HFF-Myc (cell line): ENCODE measurements at places on chromosomes 5 and 9.

DNA sequence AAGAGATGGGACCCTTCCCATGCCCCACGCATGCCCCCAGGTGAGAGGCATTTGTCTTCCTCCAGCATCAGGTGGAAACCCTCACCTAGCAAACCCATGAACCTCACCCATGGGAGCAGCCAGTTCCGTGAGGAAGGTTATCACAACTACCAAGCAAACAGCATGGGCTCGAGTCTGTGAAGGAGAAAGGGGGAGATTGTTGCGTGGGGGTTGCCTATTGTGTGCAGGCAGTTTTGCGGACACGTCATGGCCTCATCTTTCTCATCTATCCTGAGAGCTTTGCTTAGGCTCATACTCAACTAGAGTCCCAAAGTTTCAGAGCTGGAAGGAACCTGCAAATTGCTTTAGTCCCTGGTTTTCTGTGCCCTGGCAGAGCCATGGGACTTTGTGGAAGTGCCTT, 73.6 kb upstream of the TGFBR1 start:
- DNase-seq = no peak

- no peak for DNase-seq
Observed at GRCh38 chr9:14741369-14741768, 18.8 kb upstream of the CER1 start.

DNA sequence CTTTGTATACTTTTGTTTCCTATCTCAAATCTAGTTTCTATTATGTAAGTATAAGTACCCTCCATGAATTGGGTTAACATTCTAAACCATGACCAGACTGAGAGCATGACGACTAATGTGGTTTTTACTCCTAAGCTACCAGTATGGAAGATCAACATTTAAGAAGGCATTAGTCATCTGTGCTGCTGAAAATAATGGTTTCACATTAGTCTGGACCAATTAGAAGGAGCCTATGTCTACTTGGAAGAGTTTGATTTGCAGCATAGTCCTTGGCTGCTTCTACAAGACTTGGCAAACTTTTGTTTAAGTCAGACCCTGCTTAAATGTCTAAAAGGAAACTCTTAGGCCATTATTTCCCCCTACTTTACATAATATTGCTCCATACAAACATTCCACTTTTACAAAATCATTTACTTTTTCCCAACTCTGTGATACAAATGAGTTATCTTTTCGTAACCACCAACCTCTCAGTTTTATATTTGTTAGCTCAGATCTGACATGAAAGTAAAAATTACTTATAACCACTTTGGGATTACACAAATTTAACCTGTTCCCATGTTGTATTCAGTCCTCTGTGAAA, 186.7 kb downstream of the COMMD10 start:
- DNase-seq = peak; percentile 24

GRCh38 chr5:73654819-73655318, 28.9 kb downstream of the ARHGEF28 start:
- no peak for DNase-seq

DNA sequence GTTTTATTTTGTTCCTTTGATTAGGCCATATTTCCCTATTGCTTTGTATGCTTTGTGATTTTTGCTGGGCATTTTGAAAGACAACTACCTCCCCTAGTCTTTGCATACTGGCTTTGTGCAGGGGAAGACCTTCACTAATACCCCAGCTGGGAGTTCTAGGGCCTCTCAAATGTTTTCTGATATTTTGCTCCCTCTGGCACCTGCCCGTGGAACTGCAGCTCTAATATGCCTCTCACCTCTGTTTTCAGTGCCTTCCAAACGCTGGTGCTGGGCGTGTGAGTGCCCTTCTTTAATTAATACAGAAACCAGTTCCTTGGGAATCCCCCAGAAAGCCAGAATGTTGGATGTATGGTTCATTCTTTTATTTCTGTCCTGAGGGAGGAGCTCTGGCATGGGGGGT, 204.5 kb downstream of the COMMD10 start:
- no peak for DNase-seq

DNA sequence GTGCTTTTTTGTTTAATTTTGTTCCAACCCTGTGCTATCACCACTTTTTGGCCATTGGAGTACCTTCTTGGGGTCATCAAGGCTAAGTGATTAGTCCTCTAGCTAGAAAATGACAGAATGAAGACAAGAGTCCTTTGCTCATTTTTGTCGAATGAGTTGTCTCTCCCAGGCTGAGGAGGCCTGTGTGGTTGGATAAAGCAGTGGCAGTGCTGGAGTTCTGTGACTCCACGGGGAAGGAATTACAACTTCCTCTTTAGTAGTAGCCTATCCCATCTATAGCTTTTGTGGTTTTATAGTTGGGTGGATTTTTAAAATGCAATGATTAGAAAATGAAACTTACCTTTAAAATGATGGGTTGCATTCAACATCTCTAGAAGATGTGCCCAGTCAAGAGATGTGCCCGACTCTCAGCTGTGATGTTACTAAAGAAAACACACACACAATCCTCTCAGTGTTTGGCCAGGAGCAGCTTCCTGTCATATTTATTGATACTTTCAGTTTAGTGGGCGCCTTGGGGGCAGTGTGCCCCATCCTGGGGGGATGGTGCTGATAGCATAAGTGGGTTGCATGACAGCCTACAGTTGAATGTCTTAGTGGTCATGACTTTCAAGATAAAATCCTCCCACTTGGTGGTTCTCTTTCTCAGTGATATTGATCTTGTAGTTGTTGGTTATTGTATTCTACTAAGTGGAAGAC, 11.9 kb downstream of the OTULINL start:
- DNase-seq = no peak

GRCh38 chr9:14616188-14616982, 76.8 kb downstream of the ZDHHC21 start:
- DNase-seq = peak; percentile 30

DNA sequence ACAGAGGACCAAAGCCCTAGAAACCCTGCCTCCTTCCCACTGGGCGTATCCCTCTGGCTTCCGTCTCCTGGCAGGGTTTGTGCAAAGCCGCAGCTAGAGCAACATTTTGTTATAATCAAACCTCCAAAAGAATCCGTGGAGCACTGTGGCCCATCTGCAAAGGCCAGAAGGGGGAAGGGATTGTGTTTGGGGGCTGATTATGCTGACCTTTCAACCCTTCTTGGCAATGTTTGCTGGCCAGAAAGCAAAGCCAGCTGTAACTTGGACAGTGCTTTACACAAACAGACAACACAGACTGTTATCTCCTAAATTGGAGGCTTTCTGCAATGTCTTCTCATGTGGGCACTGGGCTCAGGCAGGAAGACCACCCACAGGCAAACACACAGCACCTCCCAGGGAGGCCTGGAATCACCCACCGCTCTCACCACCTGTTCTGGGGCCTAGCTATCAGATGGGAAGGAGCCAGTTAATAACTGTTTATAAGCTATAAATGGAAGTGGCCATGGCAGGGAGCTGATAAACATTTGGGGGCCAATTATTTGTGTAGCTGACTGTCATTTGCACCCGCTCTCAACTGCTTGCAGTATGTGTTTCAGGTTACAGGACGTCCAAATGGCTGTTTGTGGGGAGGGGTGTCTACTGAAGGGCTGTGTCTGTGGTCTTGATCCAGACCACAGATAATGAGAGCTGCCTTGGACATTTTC, 121.6 kb upstream of the ERCC6L2 start:
- DNase-seq = no peak

DNA sequence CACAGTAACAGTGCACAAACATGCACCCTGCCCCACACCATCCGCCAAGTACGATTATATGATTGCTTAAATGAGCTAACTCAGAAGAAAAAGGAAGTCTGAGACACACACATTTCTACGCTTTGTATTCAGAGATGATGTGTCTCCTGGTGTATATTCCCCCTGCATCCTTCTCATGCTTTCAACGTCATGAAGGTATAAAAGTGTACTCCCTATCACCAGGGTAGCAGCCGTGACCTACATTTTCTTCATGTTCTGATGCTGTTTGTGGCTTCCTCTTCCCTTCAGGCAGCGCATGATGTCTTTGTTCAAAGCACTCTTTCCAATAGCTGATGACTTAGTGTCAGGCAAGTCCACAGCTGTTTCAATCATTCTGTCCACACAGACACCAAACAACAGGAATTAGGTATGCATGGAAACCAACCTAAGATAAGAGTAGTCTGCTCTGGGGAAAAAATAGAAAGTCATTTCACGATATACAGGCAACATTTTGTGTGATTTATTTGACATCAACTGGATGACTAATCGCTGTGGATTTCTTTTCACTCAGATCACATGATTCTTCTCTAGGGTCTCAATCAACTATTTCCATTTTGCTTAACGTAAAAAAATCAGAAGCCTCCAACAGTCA, 269.4 kb upstream of the PTGER4 start:
- DNase-seq = no peak

GRCh38 chr5:1325191-1325741, 19.6 kb downstream of the CLPTM1L start:
- no peak for DNase-seq

GRCh38 chr5:55917402-55918086, 66.4 kb downstream of the IL31RA start:
- DNase-seq = no peak

DNA sequence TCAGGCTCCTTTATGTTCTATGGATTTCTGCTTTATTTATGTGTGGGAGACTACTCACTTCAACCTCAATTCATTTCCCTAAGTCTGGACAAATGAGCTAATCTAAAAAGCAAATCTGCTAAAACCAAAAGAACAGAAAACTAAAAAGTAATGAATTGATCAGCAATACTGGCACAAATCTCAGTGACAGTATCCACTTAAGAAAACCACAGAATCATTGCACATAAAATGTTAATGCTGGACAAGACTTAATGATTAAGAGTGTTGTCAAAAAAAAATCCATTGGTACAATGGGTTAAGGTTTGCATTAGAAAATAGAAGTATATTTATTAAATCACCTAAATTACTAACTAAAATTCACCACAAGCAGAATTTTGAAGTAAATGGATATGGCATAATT, 147.6 kb downstream of the EDIL3 start:
- no peak for DNase-seq

DNA sequence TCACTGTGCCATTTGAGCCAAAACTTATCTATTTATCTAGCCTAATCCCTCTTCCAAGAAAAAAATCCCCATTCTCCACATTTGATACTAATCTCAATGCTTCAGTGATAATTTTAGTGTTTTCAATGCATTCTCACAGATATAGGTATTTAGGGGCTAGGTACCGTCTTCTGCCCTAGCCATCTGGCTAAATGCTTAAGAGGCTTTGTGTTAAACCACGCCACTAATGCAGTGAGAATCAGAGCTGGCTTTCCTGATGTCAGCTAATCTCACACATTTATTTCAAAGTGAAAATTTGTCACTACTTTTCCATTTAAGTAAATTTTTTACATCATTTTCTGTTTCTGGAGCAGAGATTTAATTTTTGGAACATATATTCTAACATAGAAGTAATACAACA, 479.7 kb downstream of the MAN2A1 start:
- no peak for DNase-seq

GRCh38 chr5:591746-592145, 20.4 kb upstream of the CEP72 start:
- DNase-seq = no peak

DNA sequence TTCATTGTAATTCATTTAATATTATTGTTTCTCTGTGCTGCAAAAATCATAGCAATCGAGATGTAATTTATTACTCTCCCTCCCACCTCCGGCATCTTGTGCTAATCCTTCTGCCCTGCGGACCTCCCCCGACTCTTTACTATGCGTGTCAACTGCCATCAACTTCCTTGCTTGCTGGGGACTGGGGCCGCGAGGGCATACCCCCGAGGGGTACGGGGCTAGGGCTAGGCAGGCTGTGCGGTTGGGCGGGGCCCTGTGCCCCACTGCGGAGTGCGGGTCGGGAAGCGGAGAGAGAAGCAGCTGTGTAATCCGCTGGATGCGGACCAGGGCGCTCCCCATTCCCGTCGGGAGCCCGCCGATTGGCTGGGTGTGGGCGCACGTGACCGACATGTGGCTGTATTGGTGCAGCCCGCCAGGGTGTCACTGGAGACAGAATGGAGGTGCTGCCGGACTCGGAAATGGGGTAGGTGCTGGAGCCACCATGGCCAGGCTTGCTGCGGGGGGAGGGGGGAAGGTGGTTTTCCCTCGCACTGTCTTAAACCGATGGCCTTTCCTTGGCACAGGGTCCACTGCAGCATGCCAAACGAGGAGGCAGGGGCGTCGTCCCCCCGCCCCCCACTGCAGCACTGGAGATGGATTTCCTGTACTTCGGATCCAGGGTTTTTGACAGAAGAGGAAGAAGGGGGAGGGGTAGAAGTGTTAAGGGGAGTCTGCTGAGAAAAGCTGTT, at the start of gene APC:
Gene APC, plus strand, starts transcription at position 423 of the 728 bp plus-strand sequence. CDS start 17,006 bp downstream, outside the sequence.
- peak; percentile 57 for DNase-seq

GRCh38 chr9:72753266-72753893, 199.5 kb downstream of the ALDH1A1 start:
- no peak for DNase-seq

- DNase-seq = no peak
Observed at GRCh38 chr9:127402401-127403090, 5.6 kb downstream of the SLC2A8 start.

GRCh38 chr9:133714606-133715294, 23.4 kb downstream of the SARDH start:
- DNase-seq = no peak

DNA sequence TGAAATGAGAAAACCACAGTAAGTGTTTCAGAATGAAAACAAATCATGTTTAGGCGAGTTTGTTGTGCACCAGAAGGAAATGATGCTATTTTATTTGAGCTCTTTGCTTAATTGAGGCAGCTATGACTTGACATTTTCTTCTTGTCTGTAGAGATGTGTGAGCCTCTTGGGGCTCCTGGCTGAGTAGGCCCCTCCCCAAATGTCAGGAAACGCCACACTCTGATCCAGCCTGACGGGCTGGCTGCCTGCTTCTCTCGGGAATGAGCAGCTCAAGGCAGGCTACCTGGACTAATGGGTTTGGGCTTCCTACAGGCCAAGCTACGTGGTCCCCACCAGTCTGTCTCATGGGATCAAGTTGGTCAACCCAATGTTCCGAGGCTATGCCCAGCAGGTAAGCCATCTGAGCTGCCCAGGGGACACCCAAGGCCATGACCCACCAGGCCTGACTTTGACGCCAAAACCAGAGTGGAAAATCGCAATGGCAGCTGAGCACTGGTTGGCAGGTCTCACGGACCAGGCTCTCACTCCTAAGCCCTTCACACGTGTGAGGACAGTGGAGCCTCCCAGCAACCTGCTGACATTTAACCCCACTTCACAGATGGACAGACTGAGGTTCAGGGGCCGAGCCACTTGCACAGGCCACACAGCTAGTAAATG, 29.9 kb downstream of the USP20 start:
- no peak for DNase-seq

GRCh38 chr5:178305801-178306200, 73.2 kb upstream of the PHYKPL start:
- DNase-seq = no peak
